ENCODE measurements at places on chromosomes 3 and 15. TPM values are rescaled to one million over a fixed set of nuclear protein-coding genes. Genes with fewer than 3 reads are reported as not detected.

DNA sequence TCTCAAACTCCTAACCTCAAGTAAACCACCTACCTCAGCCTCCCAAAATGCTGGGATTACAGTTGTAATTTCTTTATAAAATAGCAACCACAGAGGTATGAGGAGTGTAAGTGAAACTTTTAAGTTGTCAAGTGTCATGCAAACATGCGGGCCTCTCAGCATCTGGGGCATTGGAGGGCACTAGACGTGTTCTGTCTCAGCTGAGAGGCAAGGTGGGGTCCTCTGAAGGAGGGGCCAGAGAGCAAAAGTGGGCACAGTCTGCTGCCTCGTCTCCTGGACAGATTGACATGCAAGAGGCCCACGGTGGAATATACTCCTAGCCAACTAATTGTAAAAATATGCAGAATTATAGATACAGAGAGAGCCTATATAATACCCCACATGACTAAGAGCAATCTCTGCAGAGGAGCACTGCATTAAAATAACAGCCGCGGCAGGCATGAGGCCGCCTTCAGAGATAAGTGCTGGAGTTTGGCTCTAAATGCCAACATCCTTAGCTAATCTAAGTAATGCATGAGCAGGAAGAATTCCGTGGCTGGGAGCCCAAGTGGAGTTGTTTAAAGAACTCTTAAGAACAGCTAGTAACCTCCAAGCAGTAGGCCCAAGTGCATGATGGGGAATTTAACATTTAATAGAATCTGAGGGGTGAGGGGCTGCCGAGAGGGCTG is 87.8 kb upstream of the RNU6-1 start:
- peak; percentile 92 for DNase-seq

DNA sequence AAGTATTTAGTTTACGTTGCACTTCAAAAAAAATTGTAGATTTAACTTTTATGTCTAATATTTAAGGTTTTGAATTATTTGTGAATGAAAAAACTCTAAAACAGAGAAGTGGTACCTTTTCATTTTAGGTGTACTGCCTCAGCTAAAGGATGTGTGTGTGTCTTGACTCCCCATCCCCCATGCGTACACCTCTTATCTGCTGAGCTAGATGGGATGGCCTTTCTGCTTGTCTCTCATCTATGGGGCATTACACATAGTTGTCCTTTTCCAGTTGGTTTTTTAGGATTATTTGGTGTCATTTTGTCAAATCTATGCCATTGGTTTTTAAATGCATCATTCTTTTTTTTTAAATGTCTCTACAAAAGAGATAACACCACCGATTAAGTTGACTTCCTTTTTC is 110.9 kb downstream of the FNDC3B start:
- no peak for DNase-seq

DNA sequence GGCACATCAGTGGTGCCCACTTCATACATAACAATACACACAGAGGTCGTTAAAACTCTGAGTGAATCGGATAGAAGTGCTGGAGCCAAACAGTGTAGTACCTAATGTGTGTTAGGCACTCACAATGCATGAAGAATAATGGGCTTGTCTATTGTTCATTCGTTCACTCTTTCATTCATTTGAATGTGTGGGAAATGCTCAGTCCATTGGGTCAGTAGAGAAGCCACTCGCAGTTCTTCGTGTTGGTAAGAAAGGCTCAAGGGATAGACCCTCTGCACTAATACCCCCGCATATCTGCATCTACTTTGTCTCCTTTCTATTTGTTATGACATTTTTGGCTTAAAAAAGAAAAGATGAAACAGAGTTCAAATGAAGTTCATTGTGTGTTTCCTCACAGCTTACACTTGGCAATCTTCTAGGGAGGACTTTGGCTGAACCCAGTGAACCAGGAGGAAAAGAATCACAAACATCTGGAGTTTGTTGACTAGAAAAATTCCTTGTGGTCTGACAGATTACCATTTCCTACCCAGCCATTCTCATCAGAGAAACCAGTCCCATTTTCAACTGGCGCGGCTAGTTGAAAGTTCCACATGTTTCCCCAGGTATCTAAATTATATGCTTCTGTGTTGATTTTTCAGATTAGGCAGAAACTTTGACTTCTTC is 32.8 kb upstream of the MFSD1 start:
- peak; percentile 92 for DNase-seq

Gene GPR149
- polyA plus RNA-seq = not detected

- DNase-seq = no peak
Observed at GRCh38 chr3:141093397-141093796, 42.2 kb downstream of the SPSB4 start.

DNA sequence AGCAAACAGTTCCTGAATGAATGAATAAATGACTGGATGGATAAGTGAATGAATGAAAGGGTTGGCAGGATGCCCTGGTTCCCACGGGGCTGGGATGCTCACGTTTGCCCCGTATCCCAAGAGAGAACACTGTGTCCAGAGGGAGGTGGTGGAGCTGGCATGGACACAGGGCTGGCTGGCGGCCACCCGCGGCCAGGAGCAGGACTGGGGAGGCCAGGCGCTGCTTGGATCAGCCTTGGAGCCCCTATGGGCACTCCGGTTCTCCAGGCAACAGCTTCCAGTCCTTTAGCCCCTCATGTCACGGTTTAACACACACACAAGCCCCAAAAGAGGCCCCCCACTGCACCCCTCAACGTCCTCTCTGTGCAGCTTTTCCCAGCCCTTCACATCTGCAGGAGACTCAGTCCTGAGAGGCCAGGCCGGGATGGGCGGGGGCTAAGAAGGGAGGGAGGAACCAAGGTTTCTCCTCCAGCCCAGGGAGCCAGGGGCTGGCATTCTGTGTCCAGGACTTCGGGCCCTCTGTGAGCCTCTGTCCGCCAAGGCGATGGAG is 86.0 kb upstream of the ALDH1L1 start:
- DNase-seq = no peak

- DNase-seq = no peak
Observed at GRCh38 chr3:111899966-111900365, 40.9 kb downstream of the PHLDB2 start.

GRCh38 chr3:58551636-58552180 is 14.7 kb upstream of the ACOX2 start:
- DNase-seq = no peak

- DNase-seq = no peak
Observed at GRCh38 chr3:78791753-78792152, 976.0 kb downstream of the ROBO1 start.

GRCh38 chr3:122515870-122516269 is 1.1 kb upstream of the KPNA1 start:
- DNase-seq = no peak

- DNase-seq = no peak
Observed at GRCh38 chr3:38039101-38039898, at the start of gene DLEC1. TSS of gene DLEC1 (plus strand) at chr3:38039208. CDS start at chr3:38039226, 18 bp downstream.

DNA sequence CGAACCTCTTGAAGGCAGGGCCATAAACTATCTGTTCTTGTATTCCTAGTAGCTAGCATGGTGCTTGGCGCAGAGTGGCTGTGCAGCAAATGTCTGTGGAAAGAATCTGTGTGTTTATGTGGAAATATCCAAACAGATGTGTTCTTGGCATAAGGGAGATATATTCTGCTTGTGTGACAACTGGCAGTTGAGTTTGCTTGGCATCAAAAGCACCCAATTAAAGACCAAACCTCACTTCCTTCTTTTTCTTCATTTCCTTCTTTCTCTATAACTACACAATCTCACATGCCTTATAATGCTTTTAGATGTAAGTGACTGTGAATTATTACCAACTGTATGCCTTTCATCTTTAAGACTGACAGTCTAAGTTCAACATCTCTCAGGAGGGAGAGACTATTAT is 296.5 kb downstream of the SLC9A9 start:
- DNase-seq = no peak

DNA sequence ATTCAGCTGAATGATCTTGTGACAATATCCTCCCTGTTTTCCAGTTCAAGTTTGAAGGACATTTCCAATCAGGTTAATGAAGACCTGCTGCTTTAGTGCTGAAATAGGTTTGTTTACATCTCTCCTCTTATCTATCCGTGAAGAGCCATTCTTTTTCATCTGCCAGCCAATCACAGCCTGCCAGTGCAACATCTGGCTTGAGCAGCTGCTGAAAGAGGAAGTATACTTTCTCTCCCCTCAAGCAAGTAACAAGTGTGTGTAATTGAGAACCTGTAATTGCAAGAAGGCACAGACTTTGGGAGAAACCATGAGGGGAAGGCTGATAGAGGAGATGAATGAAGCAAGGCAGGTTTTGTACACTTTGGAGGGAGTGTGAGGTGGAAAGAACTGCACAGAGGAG is 404.3 kb downstream of the AGBL1 start:
- no peak for DNase-seq

- DNase-seq = no peak
Observed at GRCh38 chr3:176905331-176905730, 292.0 kb downstream of the TBL1XR1 start.

Gene CCDC33
- not detected for polyA plus RNA-seq

Gene MUSTN1
- polyA plus RNA-seq = not detected

Gene SLC12A1
- polyA plus RNA-seq = not detected

- DNase-seq = peak; percentile 59
Observed at GRCh38 chr3:190092250-190092649, 28.4 kb downstream of the P3H2 start.

GRCh38 chr3:186599785-186600166 is 13.1 kb upstream of the AHSG start:
- no peak for DNase-seq

DNA sequence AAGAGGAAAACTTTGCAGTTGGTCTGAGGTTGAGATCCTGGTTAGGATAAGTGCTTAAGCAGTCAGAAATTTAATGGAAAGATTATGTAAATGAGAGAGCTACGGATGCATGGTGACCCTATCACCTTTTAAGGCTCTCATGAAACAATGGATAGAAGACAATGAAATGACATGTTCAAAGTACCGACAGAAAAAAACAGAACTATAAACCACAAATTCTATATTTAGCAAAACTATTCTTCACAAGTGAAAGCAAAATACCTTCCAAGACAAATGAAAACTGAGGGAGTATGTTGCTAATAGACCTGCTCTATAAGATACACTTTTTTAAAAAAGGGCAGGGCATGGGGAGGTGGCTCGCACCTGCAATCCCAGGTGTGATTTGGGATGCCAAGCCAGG is 32.2 kb downstream of the DNAAF4 start:
- no peak for DNase-seq

GRCh38 chr3:34323517-34323916 is 525.1 kb downstream of the PDCD6IP start:
- no peak for DNase-seq

DNA sequence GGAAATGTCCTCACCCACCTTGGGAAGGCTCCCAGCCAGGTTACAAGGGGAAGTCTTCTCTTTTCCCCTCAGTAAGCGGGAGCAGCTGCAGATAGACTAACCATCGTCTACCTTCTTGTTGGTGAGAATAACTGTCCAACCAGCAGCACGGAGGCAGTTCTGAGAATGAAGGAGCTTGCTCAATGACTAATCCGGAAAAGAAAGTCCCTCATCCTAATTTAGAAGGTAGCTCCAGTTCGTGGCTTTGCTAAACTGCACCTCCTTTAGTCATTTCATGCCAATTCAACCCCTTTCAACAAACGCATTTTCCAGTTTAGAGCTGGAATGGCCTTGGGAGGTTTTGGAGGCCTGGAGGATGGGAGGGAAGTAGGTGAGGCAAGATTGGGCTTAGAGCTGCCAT is 527.4 kb upstream of the PROK2 start:
- DNase-seq = no peak

DNA sequence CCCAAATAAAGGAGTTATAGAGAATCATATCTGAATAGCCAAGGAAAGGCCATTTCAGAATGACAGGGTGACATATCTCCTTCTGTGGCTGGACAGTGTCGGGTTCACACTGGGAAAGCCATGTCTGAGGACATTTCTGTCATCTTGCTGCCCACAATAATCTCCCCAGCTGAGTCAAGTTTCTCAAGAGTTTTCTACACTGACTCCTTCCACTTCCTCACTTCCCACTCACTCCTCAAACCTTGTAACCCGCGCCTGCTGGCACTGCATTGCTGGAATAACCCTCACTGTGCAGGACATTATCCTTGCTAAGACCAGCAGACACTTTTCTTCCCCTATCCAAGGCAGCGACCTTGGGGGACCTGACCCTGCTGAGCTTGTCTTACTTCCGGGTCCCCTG is 5.3 kb upstream of the INSYN1 start:
- DNase-seq = no peak

DNA sequence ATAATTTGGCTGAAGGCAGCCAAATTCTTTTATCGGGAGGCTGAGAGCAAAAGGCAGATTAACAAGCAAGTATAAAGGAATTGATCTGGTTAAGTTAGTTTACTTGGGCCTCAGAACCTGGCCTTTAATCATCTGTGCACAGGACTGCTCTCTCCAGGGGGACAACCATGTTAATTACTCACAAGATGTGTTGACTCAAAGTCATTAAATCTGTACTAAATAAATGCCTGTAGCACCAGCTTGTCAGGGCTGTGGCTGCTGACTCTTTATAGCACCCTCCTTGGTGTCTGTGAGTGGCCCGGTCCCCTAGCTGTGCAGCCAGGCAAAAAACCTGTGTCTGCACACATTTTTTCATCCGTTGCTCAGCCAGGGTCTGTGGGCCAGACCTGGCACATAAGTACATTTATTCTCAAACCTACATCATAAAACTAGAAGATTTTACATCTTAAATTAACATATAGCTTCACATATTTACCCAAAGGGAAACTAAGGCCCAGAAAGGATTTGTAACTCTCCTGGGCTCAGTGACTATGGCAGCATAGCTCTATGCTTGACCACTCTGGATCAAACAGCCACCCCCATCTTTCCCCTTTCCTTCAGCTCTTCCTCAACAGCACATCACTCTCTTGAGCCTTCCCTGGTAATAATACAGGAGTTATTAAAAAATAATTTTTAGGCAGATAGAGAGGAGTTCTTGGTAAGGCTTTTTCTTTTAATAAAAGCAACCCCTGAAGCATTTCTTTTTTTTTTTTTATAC is 51.4 kb downstream of the NCEH1 start:
- DNase-seq = no peak

- no peak for DNase-seq
Observed at GRCh38 chr3:57093971-57094535, 33.6 kb downstream of the SPATA12 start.

GRCh38 chr3:129116482-129116946 is 5.1 kb downstream of the RAB43 start:
- DNase-seq = no peak

DNA sequence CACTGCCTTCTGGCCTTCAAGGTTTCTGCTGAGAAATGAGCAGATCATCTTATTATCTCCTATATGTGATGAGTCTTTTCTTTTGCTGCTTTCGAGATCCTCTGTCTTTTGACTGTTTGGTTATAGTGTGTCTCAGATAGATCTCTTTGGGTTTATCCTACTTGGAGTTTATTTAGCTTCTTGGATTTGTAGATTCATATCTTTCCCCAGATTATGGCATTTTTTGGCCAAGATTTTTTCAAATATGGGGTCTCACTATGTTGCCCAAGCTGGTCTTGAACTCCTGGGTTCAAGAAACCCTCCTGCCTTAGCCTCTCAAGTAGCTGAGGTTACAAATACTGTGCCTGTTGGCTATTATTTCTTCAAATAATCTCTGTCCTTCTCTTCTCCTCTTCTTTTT is 150.3 kb downstream of the PDE8A start:
- no peak for DNase-seq

DNA sequence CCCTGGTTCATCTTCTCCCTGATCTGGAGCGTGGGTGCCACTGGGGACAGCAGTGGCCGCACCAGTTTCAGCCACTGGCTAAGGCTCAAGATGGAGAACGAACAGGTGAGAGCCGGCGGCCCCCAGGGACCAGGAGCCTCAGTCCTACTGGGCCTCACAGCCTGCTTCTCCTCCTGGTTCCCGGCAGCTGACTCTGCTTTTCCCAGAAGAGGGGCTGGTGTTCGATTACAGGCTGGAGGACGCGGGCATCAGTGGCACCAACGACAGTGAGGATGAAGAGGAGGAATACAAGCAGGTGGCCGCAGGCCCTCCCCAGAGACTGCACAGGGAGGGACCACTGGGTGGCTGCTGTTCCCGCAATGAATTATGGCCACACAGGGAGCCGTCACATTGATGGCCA is 54.4 kb downstream of the DNAH1 start:
- DNase-seq = no peak
